Right lung (tissue), 10 donors: ENCODE measurements at places on chromosomes 7 and 10. TPM values are rescaled to one million over a fixed set of nuclear protein-coding genes. Genes with fewer than 3 reads are reported as not detected.

Gene ACSL5
- polyA plus RNA-seq: 13.9 TPM

Gene OR2A42
- 5.2 TPM for polyA plus RNA-seq

Gene MACC1
- 15.8 TPM for polyA plus RNA-seq

DNA sequence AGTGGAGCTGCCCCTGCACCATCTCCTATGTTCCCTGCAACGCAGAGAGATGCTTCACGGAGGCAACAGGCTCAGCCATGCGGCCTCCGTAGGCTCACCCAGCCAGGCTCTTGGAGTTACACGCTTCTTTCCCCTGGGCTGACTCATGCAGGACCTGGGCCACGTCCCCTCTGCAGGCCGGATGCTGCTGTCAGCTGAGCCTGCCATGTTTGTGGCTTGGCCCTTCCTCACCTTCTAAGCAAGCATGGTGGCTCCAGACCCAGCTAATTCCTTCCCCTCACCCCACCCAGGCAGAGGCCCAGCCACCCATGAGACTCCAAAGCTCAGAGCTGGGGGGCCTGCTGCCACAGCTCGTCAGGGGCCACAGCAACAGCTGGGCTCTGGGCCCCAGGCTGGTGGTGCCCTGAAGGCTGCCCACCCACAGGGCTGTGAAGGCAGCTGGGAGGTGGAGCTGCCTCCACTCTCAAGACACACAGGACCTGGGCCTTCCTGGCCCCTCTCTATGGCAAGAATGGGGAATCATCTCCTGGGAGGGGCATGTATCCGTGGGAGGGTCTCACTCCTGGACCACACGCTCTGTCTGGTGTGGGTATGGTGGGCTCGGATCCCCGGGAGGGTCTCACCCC is 219.6 kb downstream of the ELFN1 start:
- DNase-seq: no peak

DNA sequence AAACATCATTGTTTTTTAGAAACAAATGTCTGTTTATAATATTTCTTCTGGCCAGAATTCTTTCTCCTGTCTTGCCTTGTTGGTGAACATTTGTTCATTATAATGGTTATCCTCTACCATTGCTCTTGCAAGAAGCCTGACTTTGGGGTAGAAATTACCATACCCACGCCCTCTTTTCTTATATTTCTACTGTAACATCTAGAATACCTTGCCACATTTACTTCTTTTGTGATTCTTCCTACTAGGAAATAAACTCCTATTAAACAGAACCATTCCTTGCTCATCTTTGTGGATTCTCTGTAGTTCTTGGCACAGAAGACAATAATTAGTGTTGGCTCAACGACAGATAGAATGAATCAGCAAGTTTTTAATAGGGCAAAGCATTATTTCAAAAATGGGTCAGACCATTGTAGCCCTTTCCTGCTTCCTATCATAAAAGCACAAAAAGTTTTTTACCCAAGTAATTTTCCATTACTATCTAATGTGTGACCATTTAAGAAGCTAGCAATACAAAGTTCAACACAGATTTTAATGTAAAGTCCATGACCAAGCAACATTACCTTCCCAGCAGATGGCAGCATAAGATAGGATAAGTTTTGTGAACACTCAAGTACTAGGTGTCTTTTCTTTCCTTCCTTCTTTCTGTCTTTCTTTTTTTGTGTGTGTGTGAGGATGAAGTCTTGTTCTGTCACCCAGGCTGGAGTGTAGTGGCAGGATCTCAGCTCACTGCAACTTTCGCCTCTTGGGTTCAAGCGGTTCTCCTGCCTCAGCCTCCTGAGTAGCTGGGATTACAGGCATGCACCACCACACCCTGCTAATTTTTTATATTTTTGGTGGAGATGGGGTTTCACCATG is 270.4 kb downstream of the HGF start:
- peak; percentile 74 for DNase-seq

DNA sequence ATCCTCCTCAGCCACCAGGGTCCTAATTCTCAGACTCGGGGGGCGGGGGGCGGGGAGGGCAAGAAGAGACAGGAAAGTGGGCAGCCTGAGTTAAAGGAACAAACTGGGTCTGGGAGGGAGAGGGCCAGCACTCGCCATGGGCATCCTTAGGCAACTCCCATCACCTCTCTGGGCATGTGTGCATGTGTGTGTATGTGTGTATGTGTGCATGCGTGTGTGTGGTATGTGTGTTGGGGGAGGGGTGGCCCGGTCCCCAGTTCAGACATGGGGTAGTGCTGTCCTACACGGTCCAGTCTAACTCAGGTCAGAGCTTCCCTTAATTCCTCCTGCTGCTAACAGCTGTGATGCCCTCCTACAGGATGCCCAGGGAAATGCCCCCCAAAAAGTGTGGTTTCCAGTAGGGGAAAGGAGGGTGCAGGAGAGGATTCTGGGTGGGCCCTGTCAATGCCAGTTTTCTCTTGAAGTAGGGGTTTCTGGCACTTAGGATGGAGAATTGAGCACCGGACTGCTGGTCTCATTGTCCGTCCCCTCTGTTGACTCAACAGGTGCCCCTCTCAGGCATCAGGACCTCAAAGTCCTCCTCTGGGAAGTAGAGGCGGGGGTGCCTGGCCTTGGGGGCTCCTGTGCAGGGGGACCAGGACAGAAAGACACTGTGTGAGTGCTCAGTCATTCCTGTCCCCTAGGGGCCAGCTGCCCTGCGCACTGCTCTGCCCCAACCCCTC is 15.1 kb upstream of the ZMIZ1 start:
- DNase-seq: no peak

- no peak for DNase-seq
These were observed 26.4 kb upstream of the PRKG1 start for GRCh38 chr10:51047857-51048256.

DNA sequence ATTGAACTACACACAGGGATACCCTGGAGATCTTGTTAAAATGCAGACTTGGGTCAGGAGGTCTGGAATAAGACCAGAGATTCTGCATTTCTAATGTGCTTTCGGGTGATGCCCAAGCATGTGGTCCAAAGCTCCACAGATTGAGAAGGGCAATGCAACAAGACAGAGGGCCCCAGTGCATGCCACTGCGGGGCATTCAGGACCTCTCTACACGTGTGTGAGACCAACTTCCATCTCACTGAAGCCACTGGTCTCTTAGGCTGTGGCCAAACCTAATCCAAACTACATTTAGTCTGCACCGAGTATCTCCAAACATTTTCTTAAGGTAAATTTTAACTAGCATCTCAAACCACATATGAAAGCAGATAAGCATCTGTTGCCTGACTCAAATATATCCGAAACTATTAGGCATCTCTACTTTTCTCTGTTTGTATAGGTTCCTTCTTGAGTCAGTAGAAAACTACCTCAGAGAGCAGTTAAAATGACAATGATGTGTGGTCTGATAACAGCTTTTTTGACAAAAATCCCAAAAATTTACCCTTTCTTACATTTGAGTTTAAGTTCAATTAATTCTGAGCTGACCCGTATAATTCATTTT is 107.5 kb downstream of the ELMO1 start:
- no peak for DNase-seq

GRCh38 chr7:132059141-132059540 is 502.7 kb upstream of the PODXL start:
- no peak for DNase-seq
